ENCODE measurements at places on chromosomes 6 and 20.
A peak's percentile ranks its signal among the peaks of the same experiment; 100 is the strongest.

- DNase-seq = no peak
Measured at GRCh38 chr6:13099771-13100170, 228.6 kb downstream of the TBC1D7 start.

GRCh38 chr6:36772397-36772796 lies 66.8 kb downstream of the CPNE5 start:
- no peak for DNase-seq

DNA sequence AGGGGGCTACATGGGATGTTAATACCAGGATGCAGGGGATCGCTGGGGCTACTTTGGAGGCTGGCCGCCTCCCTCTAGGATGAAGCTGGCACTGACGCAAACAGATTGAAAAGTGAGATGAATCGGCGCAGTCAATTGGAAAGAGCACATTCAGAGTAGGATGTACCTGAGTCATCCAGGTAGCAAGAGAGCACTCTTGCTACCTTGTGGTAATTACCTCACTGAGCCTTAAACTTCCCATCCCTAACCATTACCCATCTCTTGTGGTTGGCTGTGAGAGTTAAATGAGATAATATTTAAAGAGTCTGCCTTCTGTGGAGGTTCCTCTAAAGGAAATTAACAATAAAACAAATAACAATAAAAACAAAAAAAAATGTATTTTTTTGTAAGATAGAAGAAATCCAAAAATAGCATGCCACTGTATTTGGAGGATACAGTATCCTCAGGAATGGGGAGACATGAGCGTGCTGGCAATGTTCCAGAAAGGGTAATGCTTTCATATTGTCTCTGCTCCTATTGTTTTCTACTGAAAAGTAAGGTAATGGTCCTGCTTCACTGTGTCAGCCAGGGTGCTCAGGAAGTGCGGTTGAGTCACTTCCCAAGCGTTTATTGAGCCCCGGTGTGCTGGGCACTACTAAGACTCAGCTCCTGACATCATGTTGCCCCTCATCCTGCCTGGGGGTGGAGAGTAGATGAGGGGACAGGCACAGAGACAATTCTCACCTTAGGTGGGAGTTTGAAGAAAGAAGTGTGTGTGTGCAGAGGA lies 301.1 kb downstream of the EYA4 start:
- DNase-seq = no peak

- no peak for DNase-seq
Measured at GRCh38 chr6:144660561-144661115, 375.5 kb downstream of the UTRN start.

GRCh38 chr20:51667002-51667408 lies 101.2 kb downstream of the ATP9A start:
- DNase-seq = no peak

- no peak for DNase-seq
Measured at GRCh38 chr6:11785415-11785773, 6.8 kb upstream of the ADTRP start.

GRCh38 chr20:20557406-20557805 lies 155.0 kb downstream of the RALGAPA2 start:
- DNase-seq = no peak

- DNase-seq = no peak
Measured at GRCh38 chr6:126821706-126822105, 296.8 kb upstream of the RSPO3 start.

DNA sequence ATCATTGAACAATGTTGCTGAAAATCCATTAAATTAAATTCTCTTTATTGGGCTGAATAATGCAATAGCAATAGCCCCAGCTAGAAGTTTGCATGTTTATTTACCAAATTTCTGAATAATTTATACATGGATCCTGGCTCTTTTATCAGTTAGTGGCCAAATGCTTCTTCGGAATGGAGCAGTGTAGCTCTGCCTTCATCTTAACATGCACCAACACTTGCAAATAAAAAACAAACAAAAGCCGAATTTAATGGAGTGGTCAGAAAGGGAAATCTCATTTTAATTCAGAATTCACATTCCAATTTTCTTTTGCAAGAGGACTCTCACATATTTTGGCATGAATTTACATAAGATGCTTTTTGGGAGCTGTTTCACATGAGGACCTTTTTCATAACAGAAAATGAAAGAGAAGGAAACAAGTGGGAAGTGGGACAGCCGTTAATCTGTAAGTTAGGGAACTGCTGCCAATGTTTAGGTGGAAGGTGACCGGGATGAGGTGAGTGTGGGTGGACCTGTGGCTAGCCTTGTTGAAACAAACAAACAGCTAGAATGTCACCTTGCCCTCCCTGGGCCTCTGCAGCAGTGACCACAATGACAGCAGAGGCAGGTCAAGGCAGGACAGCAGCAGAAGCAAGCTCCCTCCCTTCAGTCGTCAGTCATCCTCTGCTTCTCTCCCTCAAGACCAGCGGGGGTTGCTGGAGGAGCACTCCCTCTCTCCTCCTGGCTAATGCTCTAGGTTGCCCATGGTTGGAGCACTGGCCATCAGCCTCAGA lies 73.2 kb downstream of the INSM1 start:
- no peak for DNase-seq

- no peak for DNase-seq
Measured at GRCh38 chr20:20360464-20360863, 7.4 kb upstream of the INSM1 start.

DNA sequence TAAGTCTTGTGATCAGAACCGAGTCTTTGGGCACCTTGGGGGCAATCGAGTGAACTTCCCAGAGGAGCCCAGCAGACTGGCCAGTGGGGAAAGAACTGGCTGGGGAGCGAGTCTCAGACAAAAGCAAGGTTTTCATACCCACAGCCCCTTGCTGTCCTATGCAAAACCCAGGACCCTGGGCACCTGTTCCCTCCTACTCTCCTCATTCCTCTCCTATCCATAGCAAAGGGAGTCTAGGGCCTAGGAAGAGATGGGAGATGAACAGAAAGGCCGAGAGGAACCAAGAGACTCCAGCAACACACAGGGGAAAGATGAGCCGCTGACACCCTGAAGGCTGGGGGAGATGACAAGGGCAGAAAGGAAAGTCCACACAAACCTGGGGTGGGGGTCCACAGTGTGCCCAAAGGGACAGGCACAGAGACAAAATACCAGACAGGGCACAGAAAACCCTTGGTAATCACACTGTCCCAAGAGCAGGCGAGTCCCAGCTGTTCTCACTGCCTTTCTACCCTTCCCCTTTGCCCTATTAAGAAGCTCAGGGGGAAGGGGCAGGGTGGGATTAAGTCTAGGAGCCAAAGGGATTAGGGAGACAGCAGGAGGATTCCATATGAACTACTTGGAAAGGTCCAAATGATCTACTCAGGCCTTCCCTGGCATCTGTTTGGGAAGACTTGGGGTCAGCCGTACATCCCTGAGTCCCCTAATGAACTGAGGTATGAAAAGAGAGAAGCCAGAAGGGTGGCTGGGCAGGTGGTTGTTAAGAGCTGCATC lies 6.5 kb downstream of the PPP1R18 start:
- DNase-seq = no peak

- no peak for DNase-seq
Measured at GRCh38 chr20:23629017-23629541, 8.7 kb downstream of the CST3 start.

DNA sequence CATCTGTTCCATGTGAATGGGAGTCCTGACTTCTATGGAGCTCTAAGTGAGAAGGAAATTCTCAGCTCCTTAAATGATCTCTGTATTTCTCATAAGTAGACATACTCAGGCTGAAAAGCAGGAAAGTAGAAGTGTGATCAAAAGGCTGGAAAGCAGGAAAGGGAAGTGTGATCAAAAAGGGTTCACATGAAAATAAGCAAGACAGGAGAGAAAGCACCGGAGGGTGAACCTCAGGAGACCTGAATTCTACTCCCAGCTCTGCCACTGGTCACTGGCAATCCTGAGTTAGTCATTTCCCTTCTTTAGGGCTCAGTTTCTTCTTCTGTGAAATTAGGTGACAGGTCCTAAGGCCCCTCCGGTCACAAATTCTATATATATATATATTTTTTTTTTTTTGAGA lies 55.5 kb upstream of the TRERF1 start:
- no peak for DNase-seq

- DNase-seq = no peak
Measured at GRCh38 chr6:154473324-154473723, 37.2 kb downstream of the CNKSR3 start.

GRCh38 chr6:1481286-1481685 lies 91.9 kb downstream of the FOXF2 start:
- no peak for DNase-seq

GRCh38 chr6:108653949-108654348 lies 93.2 kb downstream of the FOXO3 start:
- no peak for DNase-seq

GRCh38 chr6:41877051-41877680 lies 18.0 kb downstream of the USP49 start:
- DNase-seq = no peak

- no peak for DNase-seq
Measured at GRCh38 chr6:8628063-8628462, 192.7 kb upstream of the SLC35B3 start.

DNA sequence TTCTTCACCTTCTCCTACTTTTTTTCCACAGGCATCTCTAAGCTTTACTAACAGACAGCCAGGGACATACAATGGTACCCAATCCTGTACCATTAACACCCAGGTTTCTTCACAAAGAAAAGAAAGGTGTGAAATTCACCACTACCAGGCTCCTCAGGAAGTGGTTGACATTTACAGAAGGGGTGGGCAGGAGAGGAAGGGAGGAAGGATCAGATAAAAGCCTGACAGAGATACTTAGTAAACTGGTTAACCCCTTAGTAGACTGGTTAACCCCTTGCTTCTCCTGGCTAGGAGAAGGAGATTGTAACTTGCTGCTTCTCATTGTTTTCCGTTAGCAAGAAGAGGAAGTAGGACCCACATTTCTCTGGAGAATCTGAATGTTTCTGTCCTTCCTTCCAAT lies 7.2 kb downstream of the SAMD3 start:
- no peak for DNase-seq

- DNase-seq = no peak
Measured at GRCh38 chr20:23003881-23004460, 31.1 kb upstream of the SSTR4 start.

DNA sequence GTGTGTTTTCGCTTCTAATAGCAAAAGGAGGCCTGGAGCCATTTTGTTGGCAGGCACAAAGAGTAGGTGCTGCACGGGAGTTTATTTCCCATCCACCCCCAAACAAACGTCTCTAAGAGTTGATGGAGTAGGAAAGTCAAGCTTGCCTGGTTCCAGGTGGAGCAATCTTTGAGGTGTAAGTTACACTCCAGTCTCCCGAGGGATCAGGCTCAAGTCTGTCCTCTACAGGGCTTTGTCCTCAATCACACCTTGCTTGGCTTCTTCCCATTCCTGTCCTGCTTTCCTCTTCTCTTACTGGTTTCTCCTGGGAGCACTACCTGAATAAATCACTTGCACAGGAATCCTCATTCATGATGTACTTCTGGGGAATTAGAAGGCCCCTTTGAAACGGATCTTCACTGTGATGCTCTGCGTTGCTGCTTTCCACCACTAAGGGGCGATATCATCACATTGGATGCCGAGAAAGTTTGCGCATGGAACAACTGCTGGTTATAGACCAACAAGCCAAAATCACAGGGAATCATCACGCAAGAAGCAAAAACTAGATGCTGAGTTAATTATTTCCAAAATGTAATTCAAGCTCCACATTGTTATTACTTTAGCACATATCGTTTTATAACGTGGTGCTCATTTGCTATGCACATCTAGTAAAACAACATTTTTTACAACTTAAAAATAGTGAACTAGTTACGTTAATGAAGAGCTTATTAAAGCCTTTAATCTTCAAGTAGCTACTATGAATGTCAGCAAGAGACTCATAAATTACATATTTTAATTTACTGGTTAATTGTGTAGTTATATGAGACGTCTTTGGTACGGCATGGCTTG lies 156.8 kb downstream of the DNAH8 start:
- DNase-seq = peak; percentile 46

DNA sequence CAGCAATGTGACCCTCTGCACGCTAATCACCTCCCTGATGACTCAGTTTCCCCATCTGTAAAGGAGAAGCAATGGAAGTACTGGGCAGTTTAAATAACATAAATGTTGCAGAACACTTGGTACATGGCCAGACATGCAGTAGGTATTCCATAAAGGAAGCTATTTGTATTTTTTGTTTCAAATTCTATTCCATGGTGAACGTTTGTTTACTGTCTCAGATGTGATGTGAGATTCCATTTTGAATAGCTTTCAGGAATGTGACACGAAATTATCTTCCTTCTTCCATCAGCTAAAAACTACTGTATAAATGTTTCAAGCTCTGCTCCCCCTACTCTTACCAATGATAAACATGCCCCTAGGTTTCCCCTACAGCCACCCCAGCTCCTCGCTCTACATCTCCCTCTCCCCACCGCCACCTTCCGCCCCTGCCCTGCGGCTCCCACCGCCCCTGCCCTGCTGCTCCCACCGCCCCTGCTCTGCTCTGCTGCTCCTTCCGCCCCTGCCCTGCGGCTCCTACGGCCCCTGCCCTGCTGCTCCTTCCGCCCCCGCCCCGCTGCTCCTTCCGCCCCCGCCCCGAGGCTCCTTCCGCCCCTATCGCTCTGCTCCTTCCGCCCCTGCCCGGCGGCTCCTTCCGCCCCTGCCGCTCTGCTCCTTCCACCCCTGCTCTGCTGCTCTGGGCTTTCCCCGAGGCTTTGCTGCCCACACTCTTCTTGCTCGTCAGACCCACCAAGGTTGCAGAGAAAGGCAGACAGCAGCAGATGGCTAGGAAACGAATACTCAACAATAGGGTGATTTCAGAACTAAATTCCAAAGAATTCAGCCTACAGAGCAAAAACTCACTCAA lies 78.9 kb downstream of the THBS2 start:
- no peak for DNase-seq

Measured in T-helper 9 cell (primary cell).